ENCODE measurements at places on chromosomes 7 and 10.
A peak's percentile ranks its signal among the peaks of the same experiment; 100 is the strongest.

- DNase-seq = no peak
Observed at GRCh38 chr10:121610798-121611323, 12.6 kb upstream of the FGFR2 start.

DNA sequence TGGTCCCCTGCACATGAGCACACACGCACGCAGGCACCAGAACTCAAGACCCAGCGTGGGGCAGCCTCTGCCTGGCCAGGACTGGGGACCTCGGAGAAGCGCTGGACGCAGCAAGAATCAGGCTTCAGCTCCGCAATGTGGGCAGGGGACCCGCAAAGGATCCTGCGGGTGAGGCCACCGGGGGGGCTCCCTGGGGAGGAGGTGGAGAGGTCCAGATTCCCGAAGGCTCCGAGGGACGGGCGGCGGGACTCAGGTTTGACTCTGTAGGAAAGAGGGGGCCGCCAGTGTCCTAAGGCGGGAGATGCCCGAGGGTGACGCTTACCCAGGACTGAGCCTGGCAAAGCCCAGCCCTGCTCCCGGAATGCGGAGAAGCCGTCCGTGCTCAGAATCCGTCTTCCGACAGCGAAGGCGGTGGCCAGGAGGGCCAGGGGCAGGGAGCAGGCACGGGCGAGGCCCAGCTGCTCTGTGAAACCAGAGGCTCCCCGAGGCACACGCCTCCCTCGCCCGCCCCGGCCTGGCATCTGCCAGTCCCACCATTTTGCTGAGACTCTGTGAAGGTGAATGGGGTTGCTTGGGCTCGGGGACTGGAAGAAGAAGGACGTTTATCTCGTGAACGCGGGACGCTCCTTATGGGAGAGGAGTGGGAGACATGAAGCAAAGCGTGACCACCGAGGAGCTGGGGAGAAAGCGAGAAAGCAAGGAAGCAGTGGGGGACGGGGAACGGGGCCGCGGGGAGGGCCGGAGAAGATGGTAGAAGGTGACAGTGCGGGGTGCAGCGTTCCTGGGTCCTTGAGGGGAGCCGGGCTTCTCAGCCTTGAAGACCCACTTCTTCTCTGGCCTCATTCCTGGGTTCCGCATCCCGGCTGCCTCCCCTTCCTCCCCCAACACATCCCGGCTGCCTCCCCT, 489.2 kb downstream of the PTPRN2 start:
- DNase-seq = no peak

GRCh38 chr10:132593389-132593788, 55.8 kb downstream of the INPP5A start:
- DNase-seq = no peak

DNA sequence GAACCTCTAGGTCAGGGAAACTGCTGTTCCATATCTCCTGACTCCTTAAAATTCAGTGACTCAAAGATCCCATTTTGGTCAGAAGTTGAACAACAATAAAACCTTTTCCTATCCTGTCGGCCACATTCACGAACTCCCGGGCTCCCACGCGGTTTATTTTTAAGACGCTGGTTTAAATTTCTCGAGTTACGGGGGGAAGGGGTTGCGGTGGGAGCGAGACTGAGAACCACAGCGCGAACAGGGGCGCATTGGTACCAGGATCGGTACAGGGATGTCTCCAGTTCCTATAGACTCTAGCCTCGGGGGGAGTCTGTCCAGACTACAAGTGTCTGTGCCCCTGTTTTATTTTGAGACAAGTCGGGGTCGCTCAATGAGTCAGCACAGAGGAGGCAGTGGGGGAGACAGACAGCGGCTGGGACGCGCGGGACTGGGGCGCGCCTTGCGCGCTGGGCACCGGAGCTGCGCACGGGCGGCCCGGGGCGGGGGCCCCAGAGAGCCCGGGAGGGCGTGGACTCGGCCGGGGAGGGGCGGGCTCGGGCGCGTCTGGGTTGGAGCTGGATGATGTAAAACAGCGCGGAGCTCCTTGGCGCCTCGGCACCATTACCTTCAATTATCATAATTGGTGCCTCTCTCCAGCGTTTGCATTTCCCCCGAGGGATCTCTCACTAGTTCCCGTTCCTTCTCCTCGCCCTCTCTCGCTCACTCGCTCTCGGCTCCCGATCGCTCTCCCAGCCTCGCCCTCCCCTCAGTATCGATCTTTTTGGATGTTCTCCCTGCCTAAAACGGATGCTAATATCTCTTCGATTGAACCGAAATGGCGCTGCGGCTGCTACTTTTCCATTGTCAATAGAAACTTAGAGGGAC, 8.7 kb upstream of the BAMBI start:
- peak; percentile 39 for DNase-seq

GRCh38 chr10:13909516-13910258, 322.9 kb downstream of the PRPF18 start:
- no peak for DNase-seq

- no peak for DNase-seq
Observed at GRCh38 chr7:158186864-158187693, 400.5 kb downstream of the PTPRN2 start.

DNA sequence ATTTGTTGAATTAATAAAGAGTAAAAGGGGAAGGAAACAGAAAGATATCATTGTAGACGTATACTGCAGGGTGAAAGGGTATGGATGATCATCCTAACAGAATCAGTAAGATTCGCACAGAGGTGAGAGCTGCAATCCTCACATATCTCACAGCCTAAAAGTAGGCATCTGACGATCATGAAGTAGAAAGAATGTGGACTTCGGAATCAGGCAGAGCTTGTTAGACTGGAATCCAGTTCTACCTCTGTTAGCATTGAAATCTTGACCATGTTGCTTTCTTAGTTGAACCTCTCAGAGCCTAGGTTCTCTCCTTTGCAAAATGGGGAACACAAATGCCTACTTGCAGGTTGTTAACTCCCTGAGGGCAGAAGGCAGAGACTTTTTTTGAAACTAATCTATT, 320.0 kb upstream of the C7orf33 start:
- DNase-seq = no peak

- DNase-seq = no peak
Observed at GRCh38 chr10:132606536-132607316, 69.1 kb downstream of the INPP5A start.

DNA sequence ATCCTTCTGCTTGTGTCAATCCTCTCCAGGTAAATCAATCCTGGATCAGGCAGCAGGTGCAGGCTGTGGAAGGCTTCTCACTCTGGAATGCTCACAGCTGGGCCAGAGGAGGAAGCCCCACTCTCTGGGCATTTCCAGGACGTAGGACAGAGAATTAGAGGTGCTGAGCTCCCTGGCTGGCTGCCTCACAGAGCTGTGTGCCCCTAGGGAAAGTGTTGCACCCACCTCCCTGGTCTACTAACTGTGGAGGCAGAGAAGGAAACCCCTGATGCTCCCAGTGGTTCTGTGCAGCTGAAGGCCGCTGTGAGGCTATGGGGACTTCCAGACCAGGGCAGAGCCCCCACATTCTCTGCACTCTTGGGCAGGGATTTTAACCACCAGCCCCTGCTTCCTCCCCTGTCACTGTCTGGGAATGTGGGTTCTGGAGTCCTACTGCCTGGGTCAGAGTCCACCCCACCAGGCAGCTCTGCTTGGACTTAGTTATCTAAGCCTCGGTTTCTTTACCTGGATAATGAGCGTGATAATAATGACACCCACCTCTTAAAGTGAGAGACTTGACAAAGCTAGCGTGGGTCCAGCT, 73.5 kb upstream of the EEPD1 start:
- DNase-seq = no peak

GRCh38 chr10:89973326-89973725, 271.9 kb downstream of the KIF20B start:
- DNase-seq = no peak

- no peak for DNase-seq
Observed at GRCh38 chr7:83681200-83681778, 32.4 kb upstream of the SEMA3E start.

DNA sequence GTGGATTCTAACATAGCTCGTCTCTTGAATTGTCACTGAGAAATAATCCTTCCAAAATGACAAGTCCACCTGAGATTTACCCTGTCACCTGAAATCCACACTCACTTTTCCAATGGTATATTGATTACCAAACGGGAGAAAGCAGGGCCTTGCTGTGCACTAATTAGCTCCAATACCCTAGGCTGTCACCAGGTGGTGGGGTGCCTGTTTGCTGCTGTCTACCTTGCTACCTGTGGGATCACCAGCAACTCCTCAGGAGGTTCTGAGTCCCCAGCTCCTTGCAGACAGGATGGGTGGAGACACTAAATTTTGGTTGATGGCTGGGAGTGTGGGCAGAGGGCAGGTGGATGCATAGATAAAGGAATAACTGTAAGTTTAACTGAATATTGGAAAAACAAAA, 237.2 kb upstream of the ZNF32 start:
- no peak for DNase-seq

DNA sequence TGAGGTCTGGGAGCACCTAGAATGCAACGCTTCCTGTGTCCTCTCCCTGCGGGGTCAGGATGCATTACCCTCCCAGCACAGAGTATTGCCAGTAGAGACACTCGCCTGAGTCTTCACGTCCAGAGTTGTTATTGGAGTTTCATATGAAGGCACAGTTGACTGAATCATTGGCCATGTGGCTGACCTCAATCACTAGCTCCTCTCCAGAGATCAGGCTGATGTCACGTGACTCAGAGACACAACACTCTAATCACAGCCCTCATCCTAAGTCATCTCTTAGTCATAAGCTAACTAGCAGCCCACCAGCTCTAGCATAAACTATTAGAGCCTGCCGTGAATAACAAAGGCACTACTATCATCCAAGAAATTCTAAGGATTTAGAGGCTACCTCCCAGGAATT, 107.8 kb downstream of the HECW1 start:
- no peak for DNase-seq

DNA sequence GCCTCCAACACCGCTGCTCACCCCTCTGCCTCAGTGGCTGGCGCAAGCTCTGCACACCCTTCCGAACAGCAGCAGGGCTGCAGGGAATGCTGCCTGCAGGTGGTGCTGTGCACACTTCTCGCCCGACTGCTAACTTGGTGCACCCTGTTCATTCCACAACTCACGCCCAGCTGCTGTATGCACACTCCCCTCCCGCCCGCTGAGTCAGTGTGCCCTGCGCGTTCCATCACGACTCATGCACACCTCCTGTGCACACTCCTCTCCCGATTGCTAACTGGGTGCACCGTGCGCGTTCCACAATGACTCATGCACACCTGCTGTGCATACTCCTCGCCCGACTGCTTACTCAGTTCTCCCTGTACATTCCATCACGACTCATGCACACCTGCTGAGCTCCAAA, 21.5 kb downstream of the ADARB2 start:
- no peak for DNase-seq

DNA sequence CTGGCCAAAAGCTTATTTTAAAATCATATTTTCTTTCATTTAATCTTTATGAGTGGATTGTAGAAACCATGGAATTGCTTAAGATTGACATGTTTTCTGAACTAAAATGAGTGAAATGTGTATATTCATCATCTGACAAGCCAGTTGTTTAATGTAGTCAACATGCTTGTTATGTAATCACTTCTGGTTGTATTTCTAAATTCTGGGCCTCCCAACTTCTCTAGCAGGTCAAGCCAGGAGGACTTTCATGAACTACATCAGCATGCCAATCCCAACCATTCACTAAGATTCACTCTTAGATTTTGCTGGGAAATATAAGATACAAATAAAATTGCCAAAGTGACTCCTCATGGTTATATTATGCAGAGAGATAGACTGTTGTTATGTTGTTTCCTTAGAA, 21.1 kb upstream of the MAP3K8 start:
- DNase-seq = no peak

- no peak for DNase-seq
Observed at GRCh38 chr7:73727952-73728351, 8.5 kb upstream of the STX1A start.

- no peak for DNase-seq
Observed at GRCh38 chr7:33444511-33444910, 315.1 kb downstream of the BBS9 start.

- no peak for DNase-seq
Observed at GRCh38 chr7:125516194-125516593, 586.6 kb upstream of the POT1 start.

- no peak for DNase-seq
Observed at GRCh38 chr7:106067678-106068077, 44.4 kb downstream of the SYPL1 start.

DNA sequence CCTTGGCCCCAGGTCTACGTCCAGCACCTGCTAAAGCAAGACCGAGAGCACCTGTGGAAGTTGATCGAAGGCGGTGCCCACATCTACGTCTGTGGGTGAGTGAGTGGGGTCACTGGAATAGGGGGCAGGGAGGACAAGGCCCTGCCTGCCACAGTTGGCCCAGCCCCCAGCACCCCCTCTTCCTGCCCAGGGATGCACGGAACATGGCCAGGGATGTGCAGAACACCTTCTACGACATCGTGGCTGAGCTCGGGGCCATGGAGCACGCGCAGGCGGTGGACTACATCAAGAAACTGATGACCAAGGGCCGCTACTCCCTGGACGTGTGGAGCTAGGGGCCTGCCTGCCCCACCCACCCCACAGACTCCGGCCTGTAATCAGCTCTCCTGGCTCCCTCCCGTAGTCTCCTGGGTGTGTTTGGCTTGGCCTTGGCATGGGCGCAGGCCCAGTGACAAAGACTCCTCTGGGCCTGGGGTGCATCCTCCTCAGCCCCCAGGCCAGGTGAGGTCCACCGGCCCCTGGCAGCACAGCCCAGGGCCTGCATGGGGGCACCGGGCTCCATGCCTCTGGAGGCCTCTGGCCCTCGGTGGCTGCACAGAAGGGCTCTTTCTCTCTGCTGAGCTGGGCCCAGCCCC, 8.1 kb downstream of the TMEM120A start:
- no peak for DNase-seq

GRCh38 chr7:27185854-27186667, 1.0 kb upstream of the HOXA11 start:
- no peak for DNase-seq

DNA sequence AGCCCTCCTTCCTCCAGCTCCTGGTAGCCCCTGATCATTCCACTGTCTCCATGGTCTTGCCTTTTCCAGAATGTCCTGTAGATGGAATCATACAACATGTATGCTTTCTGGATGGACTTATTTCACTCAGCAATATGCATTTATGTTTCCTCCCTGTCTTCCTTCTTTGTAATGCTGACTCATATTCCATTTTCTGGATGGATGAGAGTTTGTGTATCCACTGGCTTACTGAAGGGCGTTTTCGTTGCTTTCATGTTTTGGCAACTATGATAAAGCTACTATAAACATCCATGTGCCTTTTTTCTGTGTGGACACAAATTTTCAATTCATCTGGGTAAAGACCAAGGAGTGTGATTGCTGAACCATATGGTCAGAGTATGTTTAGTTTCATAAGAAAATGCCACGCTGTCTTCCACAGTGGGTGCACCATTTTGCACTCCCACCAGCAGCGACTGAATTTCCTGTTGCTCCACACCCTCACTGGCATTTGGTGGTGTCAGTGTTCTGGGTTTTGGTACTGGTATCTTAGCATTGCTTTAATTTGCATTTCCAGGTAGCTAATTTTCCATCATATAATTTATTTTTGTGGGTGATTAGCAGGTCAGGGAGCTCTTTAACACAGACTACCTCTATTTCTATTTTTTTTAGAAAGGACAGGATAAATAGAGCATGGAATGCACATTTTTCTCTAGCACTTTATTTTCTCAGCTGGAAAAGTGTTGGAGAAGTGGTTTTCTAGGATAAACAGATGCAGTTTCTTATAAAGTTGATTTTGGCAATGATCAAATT, 252.2 kb downstream of the WDR37 start:
- no peak for DNase-seq

Measured in activated CD4-positive, alpha-beta T cell treated with anti-CD3 and anti-CD28 coated beads for 4 hours (primary cell).